Activated CD8-positive, alpha-beta T cell treated with anti-CD3 and anti-CD28 coated beads for 36 hours (primary cell): ENCODE measurements at places on chromosomes 2 and 18. TPM values are rescaled to one million over a fixed set of nuclear protein-coding genes. Genes with fewer than 3 reads are reported as not detected.

The DYNAP gene
- not detected for total RNA-seq

The COL4A4 gene
- total RNA-seq = not detected

The SKOR2 gene
- not detected for total RNA-seq

The SH3RF3 gene
- total RNA-seq = 2.3 TPM

The AOX1 gene
- 0.69 TPM for total RNA-seq

The ACKR3 gene
- 3.4 TPM for total RNA-seq

The GRB14 gene
- total RNA-seq = not detected

The KRTCAP3 gene
- 4.2 TPM for total RNA-seq

The PTH2R gene
- total RNA-seq = not detected

The ALK gene
- not detected for total RNA-seq

The MAP3K19 gene
- total RNA-seq = not detected

The ALPP gene
- not detected for total RNA-seq

The TUBA3E gene
- not detected for total RNA-seq

The SOX11 gene
- total RNA-seq = not detected

The MAPRE3 gene
- total RNA-seq = 1.7 TPM

The GYPC gene
- 173 TPM for total RNA-seq

The CHST9 gene
- total RNA-seq = not detected

The KATNAL2 gene
- total RNA-seq = 1.3 TPM

The IMPACT gene
- total RNA-seq = 13.5 TPM

The NRP2 gene
- 1.6 TPM for total RNA-seq

The CCDC148 gene
- not detected for total RNA-seq

The FABP1 gene
- not detected for total RNA-seq

The OTOS gene
- total RNA-seq = not detected

The MAP3K20 gene
- 10.2 TPM for total RNA-seq

The UNC80 gene
- total RNA-seq = not detected

The C1GALT1C1L gene
- total RNA-seq = 0.36 TPM

The SULT1C4 gene
- not detected for total RNA-seq

The TPO gene
- total RNA-seq = not detected

The DES gene
- total RNA-seq = not detected

The AP1S3 gene
- 6.6 TPM for total RNA-seq

The EFEMP1 gene
- not detected for total RNA-seq

The HTR2B gene
- not detected for total RNA-seq

The KLF7 gene
- total RNA-seq = 10.0 TPM

The FAM237A gene
- not detected for total RNA-seq

The LAMA3 gene
- not detected for total RNA-seq

The AMER3 gene
- total RNA-seq = not detected

The MSGN1 gene
- not detected for total RNA-seq

The TNFAIP6 gene
- total RNA-seq = not detected

The CPLX4 gene
- total RNA-seq = not detected

The KHK gene
- 9.5 TPM for total RNA-seq

The ODC1 gene
- total RNA-seq = 181 TPM

The SF3B1 gene
- 235 TPM for total RNA-seq

The ACADL gene
- total RNA-seq = not detected

The CRYGD gene
- total RNA-seq = not detected

The ZNF521 gene
- not detected for total RNA-seq

The MBD5 gene
- total RNA-seq = 17.9 TPM

The ELOA2 gene
- not detected for total RNA-seq

The CXCR1 gene
- not detected for total RNA-seq

The RAB10 gene
- total RNA-seq = 102 TPM

The LYPD6 gene
- not detected for total RNA-seq
